ENCODE measurements at places on chromosomes 11 and 22.

DNA sequence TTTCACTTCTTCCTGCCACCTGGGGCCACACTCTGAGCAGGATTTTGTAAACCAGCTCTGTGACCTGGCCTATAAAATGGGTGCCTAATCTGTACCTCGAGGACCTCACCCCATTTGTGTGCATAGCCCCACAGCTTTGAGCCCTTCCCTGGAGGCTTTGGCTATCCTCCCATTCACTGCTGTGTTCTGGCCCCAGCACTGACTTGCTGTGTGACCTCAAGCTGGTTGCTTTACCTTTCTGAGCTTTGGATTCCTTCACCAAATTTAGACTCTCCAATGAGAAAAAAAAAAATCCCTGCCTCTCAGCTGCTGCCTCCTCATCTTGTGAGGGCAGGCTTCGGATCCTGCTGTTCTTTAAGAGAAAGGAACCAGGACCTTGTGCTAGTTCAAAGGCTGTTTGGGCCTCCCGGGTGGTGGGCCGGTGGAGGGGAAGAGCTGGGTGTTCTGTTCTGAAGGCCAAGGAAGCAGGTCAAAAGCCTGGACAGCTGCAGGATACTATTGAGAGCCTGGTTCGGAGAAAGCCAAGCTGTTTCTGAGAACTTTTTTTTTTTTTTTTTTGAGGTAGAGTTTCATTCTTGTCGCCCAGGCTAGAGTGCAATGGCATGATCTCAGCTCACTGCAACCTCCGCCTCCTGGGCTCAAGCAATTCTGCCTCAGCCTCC lies 1.1 kb upstream of the PYGM start:
- no peak for DNase-seq

DNA sequence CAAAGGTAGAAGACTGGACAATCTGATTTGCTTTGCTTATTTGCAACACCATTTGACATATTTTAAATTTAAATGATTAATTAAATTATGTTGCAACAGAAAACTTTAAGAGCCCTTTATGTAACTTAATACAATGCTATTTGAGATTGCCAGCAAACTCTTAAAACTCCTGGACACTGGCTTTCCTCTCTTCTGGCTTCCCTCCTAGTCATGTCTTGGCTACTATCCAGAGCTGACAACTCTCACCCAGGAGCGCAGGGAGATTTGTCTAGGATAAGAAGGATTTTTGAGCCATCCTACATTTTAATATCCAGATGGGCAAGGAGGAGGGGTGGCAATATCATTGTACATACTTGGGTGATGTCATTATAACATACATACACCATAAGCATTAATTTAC lies 134.3 kb downstream of the ELP4 start:
- no peak for DNase-seq

DNA sequence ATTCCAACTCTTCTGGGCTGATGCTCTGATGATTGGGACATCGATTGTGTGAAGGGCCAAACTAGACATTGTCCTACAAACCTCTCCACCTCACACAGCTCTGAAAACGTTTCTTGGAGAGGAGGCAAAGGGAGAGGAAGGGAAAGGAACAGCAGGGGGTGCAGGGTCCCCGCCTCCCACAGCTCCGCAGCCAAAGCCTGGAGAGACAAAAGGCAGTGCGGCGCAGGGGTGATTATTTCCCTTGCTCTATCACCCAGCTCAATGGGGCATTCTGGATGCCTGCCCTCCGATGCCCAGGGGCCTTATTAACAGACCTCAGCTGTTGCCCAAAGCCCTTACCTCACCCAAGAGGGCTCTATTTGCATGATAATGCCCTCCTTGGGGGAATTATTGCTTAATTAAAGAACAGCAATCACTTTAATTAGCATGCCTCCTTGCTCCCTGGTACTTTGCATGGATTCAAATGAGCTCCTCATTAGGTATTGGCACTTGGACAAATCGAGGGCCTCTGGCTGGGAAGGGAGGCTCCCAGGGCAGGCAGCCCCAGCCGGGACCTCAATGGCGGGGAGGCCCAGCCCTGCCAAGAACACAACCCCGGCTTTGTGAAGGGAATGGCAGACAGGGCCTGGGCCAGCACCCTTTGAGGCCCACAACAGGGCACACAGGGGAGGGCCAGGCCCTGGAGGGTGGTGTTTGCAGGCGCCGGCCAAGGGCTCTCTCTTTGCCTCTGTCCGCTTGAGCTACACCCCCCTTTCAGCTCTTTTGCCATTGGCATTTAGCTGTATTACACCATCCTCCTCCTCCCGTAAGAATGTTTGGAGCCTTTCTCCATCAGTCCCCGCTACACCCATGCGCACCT lies 19.8 kb upstream of the CDON start:
- no peak for DNase-seq

GRCh38 chr11:95156133-95156721 lies 66.6 kb downstream of the ENDOD1 start:
- no peak for DNase-seq

DNA sequence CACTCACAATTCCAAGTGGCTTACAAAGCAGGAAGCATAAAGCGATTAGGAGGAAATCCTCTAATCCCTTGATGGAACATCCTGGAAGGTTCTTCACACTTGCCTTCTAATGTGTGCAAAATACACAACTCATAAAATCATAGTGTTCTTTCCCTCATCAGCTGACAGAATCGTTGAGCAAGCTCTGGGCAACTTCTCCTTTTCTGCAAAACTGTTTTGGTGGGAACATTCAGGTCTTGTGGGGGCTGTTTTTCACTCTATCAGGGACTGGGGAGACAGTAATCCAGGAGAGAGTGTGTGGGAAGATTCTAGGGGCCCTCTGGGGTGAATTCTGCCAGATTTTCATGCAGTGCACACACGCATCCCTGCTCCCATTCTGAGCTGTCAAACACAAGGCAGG lies 53.2 kb downstream of the IRAG1 start:
- DNase-seq: no peak

DNA sequence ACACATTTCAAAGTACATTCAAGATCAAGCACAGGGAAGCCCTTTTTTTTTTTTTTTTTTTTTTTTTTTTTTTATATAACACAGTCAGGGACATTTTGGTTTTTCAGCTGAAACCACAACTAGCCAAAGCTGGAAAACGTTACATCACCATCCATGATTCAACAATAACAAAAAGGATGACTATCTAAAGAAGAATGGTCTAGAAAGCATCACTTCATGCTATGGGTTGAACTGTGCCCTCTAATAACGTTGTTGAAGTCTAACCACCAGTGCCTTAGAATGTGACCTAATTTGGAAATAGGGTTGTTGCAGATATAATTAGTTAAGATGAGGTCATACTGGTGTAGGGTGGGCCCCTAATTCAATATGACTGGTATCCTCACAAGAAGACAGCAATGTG lies 46.6 kb downstream of the MTMR2 start:
- DNase-seq: no peak

GRCh38 chr11:76666408-76666807 lies 4.1 kb downstream of the LRRC32 start:
- DNase-seq: no peak

DNA sequence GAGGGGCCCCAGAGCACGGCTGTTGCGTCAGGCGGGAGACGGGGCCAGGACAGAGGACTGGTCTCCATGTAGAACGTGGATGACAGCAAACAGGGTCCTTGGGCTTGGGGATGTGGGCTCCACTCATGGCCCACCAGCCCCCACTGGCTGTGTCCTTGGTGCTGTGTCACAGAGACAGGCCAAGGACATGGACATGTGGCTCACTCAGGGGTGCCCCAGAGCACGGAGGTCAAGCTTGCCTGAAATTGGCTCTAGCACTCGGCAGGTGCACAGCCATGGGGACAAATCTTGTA lies 14.4 kb downstream of the FADS2 start:
- no peak for DNase-seq

DNA sequence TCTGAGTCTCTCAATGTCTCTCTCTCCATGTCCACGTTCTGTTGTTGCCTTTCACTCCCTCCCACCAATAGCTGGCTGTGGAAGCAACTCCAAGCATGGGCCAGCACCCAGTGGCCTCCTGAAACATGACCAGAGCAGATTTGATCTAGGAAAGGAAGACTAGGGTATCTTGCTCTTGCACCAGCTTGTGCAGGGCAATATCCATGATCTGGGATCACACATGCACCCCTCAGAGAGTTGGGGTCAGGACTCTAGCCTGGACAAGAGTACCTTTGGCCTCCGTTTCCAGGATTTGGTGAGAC lies 34.5 kb upstream of the RIC3 start:
- no peak for DNase-seq

GRCh38 chr22:36606114-36606513 lies 77.1 kb upstream of the EIF3D start:
- DNase-seq: peak; percentile 12
